ENCODE measurements at places on chromosomes 13 and 19. TPM values are rescaled to one million over a fixed set of nuclear protein-coding genes. Genes with fewer than 3 reads are reported as not detected.

DNA sequence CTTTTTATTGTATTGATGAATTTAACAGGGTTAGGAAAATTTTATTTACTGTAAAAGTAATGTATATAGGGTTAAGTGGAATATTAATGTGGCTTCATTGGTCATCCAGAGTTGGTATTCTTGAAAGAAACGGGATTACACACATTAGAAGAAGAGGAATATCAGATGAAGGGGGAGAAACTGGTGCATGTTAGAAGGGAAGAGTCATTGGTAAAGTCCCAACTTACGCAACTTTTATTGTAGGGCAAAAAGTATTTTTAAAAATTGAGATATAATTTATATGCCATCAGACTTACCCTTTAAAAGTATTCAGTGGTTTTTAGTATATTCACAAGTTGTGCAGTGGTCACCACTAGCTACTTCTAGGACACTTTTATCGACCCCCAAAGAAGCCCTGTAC lies 47.3 kb downstream of the DNAJC3 start:
- no peak for DNase-seq

The PRKACA gene
- total RNA-seq: 43.6 TPM

GRCh38 chr13:24910502-24911132 lies 146.6 kb downstream of the RNF17 start:
- DNase-seq: no peak

DNA sequence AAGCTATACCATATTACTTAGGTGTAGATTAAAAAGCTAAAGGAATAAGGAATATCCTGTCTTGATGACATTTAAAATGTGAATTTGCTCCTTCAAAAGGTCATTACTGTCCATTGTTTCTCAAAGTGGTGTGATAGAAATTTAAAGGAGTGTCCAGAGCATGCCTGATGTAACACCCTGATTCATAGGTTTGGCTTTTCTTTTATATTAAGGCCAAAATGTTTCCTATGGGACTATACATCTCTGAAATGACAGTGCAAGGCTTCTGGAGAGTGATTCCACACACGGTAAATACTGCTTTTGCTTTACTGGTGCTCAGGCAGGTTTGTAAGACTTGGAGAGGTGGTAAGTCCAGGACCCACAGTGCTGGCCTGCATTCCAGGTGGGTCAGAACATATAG lies 289.9 kb downstream of the RFC3 start:
- DNase-seq: peak; percentile 2

DNA sequence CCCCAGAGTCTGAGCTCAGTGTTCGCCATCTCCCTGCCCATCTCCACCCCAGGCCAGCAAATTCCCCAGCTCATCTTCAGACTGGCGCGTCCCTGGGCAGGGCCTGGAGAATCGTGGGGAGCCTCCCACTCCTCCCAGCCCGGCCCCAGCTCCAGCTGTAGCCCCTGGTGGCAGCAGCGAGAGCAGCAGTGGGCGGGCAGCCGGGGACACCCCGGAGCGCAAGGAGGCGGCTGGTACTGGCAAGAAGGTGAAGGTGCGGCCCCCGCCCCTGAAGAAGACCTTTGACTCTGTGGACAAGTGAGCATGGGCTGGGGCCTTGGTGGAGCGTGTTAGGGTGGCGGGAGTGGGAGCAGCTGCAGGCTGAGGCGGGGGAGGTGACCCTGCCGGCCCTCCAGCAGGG lies 8.4 kb upstream of the PRR19 start:
- DNase-seq: no peak

Data from fibroblast of lung (primary cell).